Activated CD4-positive, alpha-beta memory T cell treated with anti-CD3 and anti-CD28 coated beads, Interleukin-2, amount 10 ng/mL, durations not matched to agents 7 days and 5 days (primary cell): ENCODE measurements at places on chromosomes 3 and 15. TPM values are rescaled to one million over a fixed set of nuclear protein-coding genes. Genes with fewer than 3 reads are reported as not detected.

DNA sequence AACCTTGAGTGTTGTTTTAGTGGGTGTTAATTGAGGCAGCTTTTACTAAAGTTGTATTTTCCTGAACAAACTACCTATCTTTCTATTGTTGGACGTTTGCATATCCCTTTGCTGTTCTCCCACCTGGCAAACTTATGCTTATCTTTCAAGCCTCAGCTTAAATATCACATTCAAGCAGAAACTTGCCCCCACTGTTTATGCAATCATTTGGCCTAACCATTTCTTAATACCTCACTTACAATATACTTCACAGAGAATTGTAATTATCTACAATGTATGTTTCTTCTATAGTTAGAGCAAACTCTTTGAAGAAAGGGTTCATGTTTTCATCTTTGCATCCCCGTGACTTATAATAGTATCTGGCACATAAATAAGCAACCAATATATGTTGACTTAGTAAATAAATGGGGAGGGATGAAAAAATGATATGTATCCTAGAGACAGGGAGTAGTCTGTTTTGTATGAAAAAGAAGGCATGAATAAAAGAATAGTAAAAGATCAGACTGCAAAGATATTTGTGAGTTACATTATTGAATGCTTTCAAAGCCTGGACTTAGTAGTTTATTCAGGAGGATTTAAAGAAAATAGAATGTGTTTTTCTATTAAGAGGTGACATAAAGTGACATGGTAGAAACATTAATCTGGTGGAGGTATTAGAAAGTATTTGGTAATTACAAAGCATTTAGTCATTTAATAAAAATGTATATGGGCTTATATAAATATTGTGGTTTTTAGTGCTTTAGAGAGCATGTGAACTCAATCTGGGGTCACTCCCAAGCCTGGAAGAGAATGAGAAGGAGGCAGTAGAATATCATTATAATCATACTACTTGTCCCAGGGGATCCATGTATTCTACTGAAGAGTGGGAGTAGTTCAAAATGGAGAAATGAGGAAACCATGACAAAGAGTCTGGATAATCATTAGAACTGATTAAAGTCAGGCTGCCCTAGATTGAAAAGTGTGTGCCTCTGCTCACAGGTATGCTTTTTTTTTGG lies 60.0 kb upstream of the DCBLD2 start:
- peaks cover under 1% of the 10 kb centered on the region for H3K4me1 ChIP-seq
- no peaks in the 10 kb centered on the region for H3K36me3 ChIP-seq
- no peak overlapping the region for H3K4me3 ChIP-seq
- H3K27ac ChIP-seq, result no peak overlapping the region
- DNase-seq, result no peak

DNA sequence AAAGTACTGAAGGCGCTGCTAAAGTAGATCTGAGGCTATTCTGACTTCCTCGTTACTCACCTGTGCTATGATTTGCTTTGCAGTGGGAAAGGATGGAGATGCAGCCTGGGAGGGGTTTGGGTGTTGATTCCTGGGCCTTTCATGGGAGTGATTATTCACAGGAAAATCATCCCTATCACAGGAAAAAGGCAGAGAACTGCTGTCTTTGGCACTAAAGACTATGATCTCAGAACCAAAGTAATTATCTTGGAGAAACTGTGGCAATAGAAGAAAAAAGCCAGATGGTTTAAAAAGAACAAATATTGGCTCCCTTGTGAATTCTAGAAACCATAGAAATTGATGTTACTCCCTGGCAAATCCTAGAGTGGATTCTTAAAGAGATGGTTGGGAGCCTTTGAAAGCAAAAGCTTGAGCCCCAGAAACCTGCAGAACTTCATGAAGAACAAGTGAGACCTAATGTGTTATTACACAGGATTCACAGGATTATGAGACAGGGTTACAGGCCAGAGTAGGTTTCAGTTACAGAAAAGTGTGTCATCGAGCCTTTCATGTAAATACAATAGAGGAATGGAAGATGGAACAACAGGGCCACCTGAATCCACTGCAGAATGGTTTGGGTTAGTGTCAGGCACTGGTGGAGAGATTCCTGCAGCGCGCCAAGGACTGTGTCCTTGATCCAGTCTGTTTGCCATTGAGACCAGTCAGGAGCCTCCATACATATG lies 85.7 kb downstream of the OXNAD1 start:
- peaks cover 14% of the 10 kb centered on the region for H3K4me1 ChIP-seq
- DNase-seq, result no peak
- H3K27me3 ChIP-seq, result no peaks in the 10 kb centered on the region
- no peak overlapping the region for H3K4me3 ChIP-seq
- peaks cover 64% of the 10 kb centered on the region for H3K36me3 ChIP-seq

- H3K27ac ChIP-seq, result no peak overlapping the region
- H3K27me3 ChIP-seq, result peaks cover 7% of the 10 kb centered on the region
- DNase-seq, result no peak
- H3K36me3 ChIP-seq, result no peaks in the 10 kb centered on the region
Observed at GRCh38 chr3:126567696-126568438, 9.1 kb upstream of the C3orf22 start.

GRCh38 chr3:35223632-35224394 lies 415.5 kb upstream of the ARPP21 start:
- H3K36me3 ChIP-seq, result no peaks in the 10 kb centered on the region
- H3K27me3 ChIP-seq, result no peaks in the 10 kb centered on the region
- DNase-seq, result no peak
- H3K4me1 ChIP-seq, result no peaks in the 10 kb centered on the region

GRCh38 chr3:194671511-194671899 lies 486 bp downstream of the LSG1 start:
- peaks cover 21% of the 10 kb centered on the region for H3K36me3 ChIP-seq
- peak overlapping the region; percentile 96 for H3K4me3 ChIP-seq
- H3K27ac ChIP-seq, result peak overlapping the region; percentile 93
- H3K4me1 ChIP-seq, result peaks cover 55% of the 10 kb centered on the region
- H3K27me3 ChIP-seq, result peaks cover under 1% of the 10 kb centered on the region

DNA sequence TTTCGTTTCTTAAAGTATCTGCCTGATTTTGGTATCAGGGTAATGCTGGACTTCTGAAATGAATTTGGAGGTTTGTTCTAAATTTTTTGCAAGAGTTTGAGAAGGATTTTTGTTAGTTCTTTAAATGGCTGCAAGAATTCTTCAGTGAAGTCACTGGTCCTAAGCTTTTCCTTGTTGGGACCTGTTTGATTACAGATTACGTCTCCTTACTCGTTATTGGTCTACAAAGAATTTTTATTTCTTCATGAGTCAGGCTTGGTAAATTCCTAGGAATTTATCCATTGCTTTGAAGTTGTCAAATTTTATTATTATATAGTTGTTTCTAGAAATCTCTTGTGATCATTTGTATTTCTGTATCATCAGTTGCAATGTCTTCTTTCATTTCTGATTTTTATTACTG lies 196.0 kb downstream of the DPH6 start:
- DNase-seq, result no peak
- no peak overlapping the region for H3K27ac ChIP-seq
- no peaks in the 10 kb centered on the region for H3K36me3 ChIP-seq
- no peaks in the 10 kb centered on the region for H3K4me1 ChIP-seq
- H3K27me3 ChIP-seq, result no peaks in the 10 kb centered on the region
- H3K4me3 ChIP-seq, result no peak overlapping the region

- no peak for DNase-seq
- no peaks in the 10 kb centered on the region for H3K27me3 ChIP-seq
- H3K27ac ChIP-seq, result no peak overlapping the region
- no peaks in the 10 kb centered on the region for H3K36me3 ChIP-seq
- H3K4me1 ChIP-seq, result no peaks in the 10 kb centered on the region
Observed at GRCh38 chr3:1501406-1502115, 408.7 kb downstream of the CNTN6 start.

- H3K27me3 ChIP-seq, result no peaks in the 10 kb centered on the region
- peaks cover 6% of the 10 kb centered on the region for H3K36me3 ChIP-seq
- H3K4me3 ChIP-seq, result no peak overlapping the region
- peaks cover 6% of the 10 kb centered on the region for H3K4me1 ChIP-seq
Observed at GRCh38 chr3:32121137-32121536, 14.7 kb downstream of the GPD1L start.

DNA sequence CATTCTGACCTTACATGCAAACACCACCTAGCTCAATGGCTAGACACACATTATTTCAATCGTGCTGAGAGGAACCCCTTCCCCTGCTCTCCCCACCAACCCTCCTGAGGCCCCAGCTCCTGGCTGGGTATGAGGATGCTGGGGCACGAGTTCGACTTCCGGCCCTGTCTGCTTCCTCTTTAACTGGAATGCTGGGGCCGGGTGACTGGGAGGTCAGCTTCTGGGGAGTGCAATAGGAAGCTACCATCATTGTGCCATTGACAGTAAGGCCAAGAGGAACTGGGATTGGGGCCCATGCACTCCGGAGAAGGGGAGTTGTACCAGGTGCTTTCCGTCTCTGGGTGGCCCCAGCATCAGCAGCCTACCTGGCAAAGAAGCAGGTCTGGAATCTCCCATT lies 15.6 kb upstream of the TLE3 start:
- H3K36me3 ChIP-seq, result no peaks in the 10 kb centered on the region
- peaks cover 35% of the 10 kb centered on the region for H3K27me3 ChIP-seq
- no peaks in the 10 kb centered on the region for H3K4me1 ChIP-seq
- H3K27ac ChIP-seq, result no peak overlapping the region
- H3K4me3 ChIP-seq, result no peak overlapping the region

DNA sequence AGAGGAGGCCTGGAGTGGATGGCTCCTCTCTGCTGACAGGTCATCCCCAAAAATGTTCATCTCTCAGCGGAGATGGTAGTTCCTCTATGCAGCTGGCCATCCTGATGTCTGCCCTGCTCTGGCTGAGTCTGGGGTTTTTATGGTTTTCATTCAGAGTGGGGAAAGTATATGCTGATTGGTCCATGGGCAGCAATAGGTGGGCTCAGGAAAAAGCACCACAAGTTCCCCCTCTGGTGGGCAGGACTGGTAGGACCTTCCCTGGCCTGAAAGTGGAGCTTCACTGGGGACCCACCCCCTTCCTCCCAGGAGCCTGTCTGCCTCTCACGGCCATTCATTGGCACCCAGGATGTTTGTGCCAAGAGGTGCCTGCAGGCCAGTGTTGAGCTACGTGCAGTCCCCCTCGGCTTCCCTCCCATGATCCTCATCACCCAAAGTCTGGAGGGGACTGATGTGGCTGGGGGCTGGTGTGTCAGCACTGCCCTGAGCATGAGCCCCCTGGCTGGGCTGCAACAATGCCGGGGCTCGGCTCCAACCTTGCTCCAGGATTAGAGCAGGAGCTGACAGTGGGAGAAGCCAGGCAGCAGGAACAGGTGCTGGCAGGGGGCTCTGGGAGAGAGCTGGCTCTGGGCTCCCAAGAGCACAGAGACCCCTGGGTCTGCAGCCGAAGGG lies 13.1 kb upstream of the BLOC1S6 start:
- DNase-seq, result peak; percentile 18
- no peaks in the 10 kb centered on the region for H3K36me3 ChIP-seq
- H3K27me3 ChIP-seq, result peaks cover 37% of the 10 kb centered on the region
- H3K27ac ChIP-seq, result no peak overlapping the region

- H3K27me3 ChIP-seq, result no peaks in the 10 kb centered on the region
- H3K4me1 ChIP-seq, result peaks cover 7% of the 10 kb centered on the region
- no peak for DNase-seq
- H3K4me3 ChIP-seq, result no peak overlapping the region
Observed at GRCh38 chr3:167750272-167750971, 14.9 kb downstream of the SERPINI1 start.

GRCh38 chr3:35946121-35946853 lies 307.0 kb downstream of the ARPP21 start:
- no peaks in the 10 kb centered on the region for H3K4me1 ChIP-seq
- no peak overlapping the region for H3K4me3 ChIP-seq
- no peaks in the 10 kb centered on the region for H3K27me3 ChIP-seq
- H3K36me3 ChIP-seq, result no peaks in the 10 kb centered on the region
- H3K27ac ChIP-seq, result no peak overlapping the region
- DNase-seq, result no peak

GRCh38 chr3:110518031-110518430 lies 553.6 kb upstream of the NECTIN3 start:
- no peak overlapping the region for H3K4me3 ChIP-seq
- no peaks in the 10 kb centered on the region for H3K4me1 ChIP-seq
- no peaks in the 10 kb centered on the region for H3K27me3 ChIP-seq
- H3K36me3 ChIP-seq, result no peaks in the 10 kb centered on the region

GRCh38 chr3:87218560-87218959 lies 8.5 kb upstream of the CHMP2B start:
- H3K4me3 ChIP-seq, result no peak overlapping the region
- H3K27me3 ChIP-seq, result peaks cover 27% of the 10 kb centered on the region
- no peaks in the 10 kb centered on the region for H3K4me1 ChIP-seq
- no peak for DNase-seq
- H3K36me3 ChIP-seq, result no peaks in the 10 kb centered on the region

DNA sequence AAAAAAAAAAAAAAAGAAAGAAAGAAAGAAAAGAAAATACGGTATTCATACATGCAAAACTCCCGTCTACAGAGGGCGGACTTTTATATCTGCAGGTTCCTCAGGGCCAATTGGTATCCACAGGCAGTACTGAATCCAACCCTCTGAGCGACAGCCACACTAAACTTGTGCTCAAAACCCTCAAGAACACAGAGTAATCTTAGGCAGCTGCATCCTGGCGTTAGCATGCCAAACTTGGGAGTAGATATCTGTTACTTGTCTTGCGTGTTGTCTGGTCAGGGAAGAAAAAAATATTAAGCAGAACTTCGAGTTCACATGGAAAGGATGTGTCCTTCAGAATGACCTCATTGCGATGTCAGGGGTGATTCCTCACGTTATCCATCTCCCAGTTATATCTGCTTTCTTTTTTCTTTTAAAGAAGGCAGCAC lies 12.8 kb downstream of the SNAP23 start:
- peaks cover 14% of the 10 kb centered on the region for H3K36me3 ChIP-seq
- DNase-seq, result no peak
- H3K27me3 ChIP-seq, result no peaks in the 10 kb centered on the region
- no peak overlapping the region for H3K4me3 ChIP-seq
- no peak overlapping the region for H3K27ac ChIP-seq
- no peaks in the 10 kb centered on the region for H3K4me1 ChIP-seq

DNA sequence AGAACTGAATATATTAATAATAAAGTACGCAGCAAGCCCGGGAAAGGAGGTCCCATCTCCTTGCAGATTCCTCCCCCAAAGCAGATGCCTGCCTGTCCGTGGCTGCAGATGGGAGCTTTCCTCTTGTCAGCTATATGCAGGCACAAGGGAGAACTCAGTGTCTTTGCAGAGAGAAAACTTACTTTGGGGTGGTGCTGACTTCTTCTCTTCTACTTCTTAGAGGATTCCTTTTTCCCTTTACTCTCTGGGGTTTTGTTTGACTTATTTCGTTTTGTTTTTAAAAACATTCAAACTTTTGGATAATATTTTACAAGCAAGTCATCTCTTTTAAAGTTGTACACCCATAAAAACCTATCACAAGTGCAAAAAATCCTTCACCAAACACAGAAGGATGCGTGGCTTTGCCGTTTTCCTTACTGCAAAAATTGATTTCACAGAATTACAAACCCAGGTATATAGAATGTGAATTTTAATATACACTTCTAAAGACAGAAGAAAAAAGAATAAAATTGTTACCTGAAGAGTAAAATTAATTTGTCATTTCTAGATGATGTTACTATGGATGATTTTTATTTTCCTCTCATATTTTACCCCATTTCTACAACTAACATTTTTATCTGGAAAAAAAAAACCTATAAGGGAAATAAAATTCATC lies 65.3 kb upstream of the IGF1R start:
- H3K4me1 ChIP-seq, result peaks cover 1% of the 10 kb centered on the region
- no peak for DNase-seq
- H3K4me3 ChIP-seq, result no peak overlapping the region
- no peak overlapping the region for H3K27ac ChIP-seq

The GDPGP1 gene
- total RNA-seq, result 10.5 TPM

The FBXL22 gene
- total RNA-seq, result 0.28 TPM

The FGF12 gene
- not detected for total RNA-seq

The CLDN11 gene
- total RNA-seq, result not detected

The BCL2A1 gene
- 14.1 TPM for total RNA-seq

The SERPINI2 gene
- total RNA-seq, result not detected

The PLXND1 gene
- 13.4 TPM for total RNA-seq

The STX19 gene
- not detected for total RNA-seq
